ENCODE measurements at places on chromosomes 4 and X.

DNA sequence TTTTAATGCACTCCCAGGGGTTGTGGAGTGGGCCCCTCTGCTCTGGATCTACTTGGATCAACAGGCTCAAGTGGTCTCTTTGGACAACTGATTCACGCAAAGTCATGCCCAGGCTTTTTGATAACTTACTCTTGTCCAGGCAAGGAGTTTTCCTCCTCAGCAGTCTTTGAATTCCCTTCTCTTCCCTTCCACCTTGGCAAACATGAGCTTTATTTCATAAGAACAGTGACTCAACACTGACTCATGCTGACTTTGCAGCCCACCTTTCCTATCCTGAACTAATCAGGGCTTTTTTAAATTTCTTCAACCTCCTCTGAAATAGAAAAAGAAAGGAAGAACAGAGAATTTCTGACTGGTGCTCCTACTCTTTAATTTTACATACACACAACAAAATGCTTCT is 132.1 kb upstream of the LDB2 start:
- no peak for DNase-seq

DNA sequence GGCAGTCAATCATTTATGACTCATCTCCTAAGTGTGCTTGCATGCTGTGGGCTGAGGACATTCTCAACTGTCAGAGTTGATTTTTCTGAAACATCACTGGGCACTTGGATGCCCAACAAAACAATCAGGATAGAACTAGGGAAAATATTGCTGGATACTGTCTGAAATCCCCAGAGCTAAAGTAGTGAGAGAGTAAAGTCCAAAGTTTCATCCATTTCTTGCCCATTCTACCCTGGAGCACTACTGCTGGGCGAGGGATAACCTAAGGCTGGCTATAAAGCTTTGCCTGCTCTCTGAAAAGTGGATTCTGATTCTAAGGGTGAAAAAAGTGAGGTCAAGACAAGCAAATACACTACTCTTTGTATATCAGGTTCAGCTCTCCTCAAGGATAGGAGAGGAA is 279.6 kb upstream of the EDA2R start:
- DNase-seq, result no peak

- DNase-seq, result no peak
These were observed 20.4 kb downstream of the MECP2 start for GRCh38 chrX:154077101-154077500.

DNA sequence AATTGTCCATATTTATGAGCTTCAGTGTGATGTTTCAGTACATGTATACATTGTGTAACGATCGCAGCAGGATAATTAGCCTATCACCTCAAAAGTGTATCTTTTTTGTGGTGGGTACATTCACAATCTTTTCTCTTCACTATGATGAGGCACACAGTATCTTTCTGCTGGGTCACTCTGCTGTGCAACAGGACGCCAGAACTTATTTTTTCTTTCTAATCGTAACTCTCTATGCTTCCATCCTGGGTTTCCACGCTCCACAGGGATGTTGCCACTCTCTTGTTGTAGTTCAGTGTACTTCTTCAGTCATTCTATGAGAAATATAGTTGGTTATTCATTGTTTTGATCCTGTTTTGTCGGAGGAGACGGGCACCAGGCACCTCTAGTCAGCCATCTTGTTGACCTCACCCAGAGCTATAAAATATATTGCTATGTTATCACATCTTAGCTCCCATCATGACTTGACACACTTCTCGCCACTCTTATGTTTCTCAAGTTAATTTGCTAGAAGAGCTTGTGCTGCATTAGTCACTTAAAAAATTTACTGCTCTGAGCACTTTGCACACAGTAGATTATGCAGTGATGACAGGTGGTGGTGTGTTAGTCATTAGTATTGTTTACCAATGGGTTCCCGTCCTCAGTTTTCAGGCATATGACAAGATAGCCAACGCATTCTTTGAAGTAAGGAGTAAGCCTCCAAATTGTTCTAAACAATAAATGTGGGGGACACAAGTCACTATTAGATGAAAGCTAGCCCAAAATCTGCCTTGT is 1002.7 kb upstream of the PCDH7 start:
- DNase-seq, result no peak

GRCh38 chr4:73883306-73883705 is 14.1 kb downstream of the CXCL1 start:
- no peak for DNase-seq

DNA sequence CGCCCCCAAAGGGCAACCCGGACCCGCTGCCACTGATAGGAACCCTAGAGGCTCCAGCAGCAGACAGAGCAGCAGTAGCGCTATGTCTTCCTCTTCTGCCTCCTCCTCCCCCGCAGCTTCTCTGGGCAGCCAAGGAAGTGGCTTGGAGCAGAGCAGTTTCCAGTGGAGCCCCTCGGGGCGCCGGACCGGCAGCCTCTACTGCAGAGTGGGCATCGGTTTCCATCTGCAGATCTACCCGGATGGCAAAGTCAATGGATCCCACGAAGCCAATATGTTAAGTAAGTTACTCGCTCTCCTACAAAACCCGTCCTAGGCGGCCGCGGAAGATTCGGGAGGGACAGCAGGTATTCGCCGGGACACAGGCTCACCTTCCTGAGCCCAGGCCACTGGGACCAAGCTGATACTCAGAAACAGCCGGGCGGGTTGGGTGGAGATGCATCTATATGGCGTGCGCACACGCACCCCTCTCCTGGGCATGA is 477 bp downstream of the FGF5 start:
- DNase-seq, result no peak

GRCh38 chrX:120564925-120565324 is 4.2 kb upstream of the CUL4B start:
- DNase-seq, result no peak

- DNase-seq, result no peak
These were observed 22.0 kb downstream of the ATP5ME start for GRCh38 chr4:651884-652642.

GRCh38 chr4:145679520-145679919 is 426 bp upstream of the C4orf51 start:
- DNase-seq, result no peak

DNA sequence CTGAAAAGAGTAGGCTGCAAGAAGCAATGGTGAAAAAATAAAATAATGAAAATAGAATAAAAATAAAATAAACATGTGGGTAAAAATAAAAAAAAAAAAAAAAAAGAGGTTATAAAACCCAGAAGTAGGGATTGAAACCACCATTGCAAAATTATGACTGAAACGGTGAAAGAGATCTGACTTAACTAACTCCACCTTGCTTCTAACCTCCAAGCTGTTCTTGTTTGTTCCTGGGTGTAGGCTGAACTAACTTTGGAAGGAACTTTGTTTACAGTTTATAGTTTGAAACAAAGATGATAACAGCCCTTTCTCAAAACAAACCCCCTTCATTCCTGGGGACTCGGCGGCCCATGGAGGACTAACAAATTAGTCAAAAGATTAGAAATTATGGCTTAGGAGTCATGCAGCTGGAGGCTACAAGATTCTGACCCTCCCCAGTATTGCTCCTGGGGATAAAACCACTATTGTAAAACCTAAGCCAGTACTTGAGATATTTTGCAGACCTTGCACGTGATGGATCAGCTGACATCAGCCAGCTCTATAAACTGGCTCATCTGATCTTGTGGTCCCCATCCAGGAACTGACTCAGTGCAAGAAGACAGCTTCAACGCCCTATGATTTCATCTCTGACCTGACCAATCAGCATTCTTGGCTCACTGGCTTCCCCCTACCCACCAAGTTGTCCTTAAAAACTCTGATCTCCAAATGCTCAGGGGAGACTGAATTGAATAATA is 30.4 kb downstream of the DDX60L start:
- DNase-seq, result no peak

DNA sequence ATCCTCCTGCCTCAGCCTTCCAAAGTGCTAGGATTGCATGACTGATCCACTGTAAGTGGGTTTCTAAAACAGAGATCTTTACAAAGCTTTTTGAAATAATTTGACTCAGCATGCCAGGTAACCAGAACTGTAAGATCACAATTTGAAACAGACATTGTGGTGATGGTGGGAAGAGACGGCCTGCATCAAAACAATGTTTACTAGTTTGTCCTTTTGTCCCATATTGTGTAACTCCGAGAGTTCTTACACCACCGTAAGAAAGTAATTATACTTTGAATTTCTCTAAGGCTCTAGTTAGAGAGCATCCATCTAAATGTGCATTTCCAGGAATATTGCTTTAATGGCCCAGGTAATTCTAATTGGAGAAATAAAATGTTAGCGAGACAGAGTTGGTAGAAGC is 594 bp upstream of the ARHGAP24 start:
- DNase-seq, result no peak

DNA sequence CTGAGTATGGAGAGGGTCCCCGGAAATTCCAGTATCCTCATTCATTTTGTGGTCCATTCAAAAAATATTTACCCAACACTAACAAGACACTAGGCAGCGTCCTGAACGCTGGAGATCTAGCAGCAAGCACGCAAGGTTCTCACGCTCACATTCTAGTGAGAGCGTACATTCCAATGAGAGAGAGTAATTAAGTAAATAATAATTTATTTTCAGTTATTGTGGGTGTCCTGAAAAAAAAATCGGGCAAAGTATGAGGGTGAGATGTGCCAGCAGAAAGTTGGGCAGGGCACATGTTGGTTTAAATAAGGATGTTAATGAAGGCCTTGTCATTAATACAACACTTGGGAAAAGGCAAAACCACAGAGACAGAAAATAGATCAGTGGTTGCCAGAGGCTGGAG is 4.0 kb upstream of the TMEM156 start:
- DNase-seq, result no peak

- DNase-seq, result no peak
These were observed at the start of gene PRSS48 for GRCh38 chr4:151276787-151277562. TSS of gene PRSS48 (plus strand) at chr4:151277161. CDS start at chr4:151277173, 12 bp downstream.

DNA sequence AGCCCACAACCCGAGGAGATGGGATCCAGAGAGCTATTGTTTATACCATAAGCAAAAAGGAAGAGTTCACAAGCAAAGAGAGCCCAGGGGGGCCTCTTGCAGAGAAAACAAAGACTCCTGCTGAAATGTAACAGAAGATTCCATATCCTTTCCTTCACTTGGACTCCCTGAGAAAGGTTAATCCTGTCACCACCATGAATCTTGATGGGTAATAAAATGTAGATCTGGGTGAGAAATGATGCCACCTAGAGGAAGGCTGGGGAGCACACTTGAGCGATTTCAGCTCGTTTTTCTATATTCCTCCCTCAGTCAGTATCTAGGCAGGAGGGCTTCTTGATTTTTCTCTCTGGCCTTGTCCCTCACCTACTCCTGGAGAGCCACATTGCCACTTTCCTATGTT is 10.2 kb upstream of the KCNE5 start:
- no peak for DNase-seq

GRCh38 chr4:24806206-24806990 is 11.0 kb downstream of the SOD3 start:
- DNase-seq, result no peak

GRCh38 chrX:16589826-16590225 is 60.1 kb upstream of the S100G start:
- no peak for DNase-seq

DNA sequence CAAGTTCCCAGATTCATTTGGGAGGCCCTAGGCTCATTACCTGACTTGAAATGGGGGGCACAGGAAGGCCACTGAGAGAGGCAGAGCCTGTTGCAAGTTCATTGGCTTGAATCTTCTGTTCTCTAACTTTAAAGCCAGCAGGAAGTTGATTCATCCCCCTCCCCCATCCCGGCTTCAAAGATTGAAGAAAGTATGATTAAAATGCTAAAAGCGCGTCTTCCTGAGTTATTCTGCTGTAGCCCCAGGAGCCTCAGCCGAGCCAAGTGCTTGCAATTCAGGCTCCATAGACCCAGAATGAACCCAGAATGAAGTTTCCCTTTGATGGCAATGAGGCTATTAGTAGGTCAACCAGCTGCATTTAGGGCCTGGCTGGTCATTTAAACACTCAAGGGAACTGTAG is 14.7 kb downstream of the CHST7 start:
- DNase-seq, result no peak

DNA sequence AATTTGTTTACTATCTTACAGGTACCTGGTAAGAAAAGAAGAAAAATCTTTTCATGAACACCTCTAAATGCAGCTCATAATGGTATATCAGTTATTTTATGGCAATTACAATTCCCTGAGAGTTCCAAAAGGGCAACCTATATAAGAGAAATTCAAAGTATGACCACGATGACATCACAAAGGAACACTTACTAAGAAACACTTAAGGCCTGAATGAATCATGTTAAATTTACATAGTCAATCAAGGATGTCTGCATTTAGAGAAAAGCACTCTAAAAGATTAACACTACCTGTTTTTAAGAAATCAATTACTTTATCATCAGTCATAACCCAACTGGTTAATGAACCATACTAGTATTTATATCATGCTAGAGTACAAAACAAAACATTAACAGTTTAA is 63.9 kb downstream of the LCORL start:
- no peak for DNase-seq

DNA sequence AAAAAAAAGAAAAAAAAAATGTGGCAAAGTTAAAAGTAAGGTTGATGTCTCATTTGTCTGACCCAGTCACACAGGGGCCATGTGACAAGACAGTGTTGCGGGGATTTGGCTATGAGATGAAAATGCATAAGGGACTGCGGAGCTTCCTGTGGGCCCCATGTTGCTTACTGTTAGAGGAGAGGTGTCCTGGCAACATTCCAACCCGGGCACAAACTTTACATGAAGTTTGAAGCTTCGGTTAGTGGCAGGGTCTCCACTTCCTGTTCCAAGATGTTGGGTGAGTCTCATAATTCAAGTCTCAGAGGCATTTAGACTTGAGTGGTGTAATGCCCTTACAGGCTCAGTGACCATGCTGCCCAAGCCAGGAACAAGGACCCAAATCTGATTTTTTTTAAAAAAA is 111.3 kb downstream of the MAML3 start:
- DNase-seq, result no peak

GRCh38 chr4:67106861-67107460 is 438.3 kb downstream of the CENPC start:
- no peak for DNase-seq

- DNase-seq, result no peak
These were observed 45.3 kb downstream of the TSC22D3 start for GRCh38 chrX:107730298-107730655.

GRCh38 chr4:184457535-184458249 is 16.7 kb downstream of the IRF2 start:
- DNase-seq, result peak; percentile 62

DNA sequence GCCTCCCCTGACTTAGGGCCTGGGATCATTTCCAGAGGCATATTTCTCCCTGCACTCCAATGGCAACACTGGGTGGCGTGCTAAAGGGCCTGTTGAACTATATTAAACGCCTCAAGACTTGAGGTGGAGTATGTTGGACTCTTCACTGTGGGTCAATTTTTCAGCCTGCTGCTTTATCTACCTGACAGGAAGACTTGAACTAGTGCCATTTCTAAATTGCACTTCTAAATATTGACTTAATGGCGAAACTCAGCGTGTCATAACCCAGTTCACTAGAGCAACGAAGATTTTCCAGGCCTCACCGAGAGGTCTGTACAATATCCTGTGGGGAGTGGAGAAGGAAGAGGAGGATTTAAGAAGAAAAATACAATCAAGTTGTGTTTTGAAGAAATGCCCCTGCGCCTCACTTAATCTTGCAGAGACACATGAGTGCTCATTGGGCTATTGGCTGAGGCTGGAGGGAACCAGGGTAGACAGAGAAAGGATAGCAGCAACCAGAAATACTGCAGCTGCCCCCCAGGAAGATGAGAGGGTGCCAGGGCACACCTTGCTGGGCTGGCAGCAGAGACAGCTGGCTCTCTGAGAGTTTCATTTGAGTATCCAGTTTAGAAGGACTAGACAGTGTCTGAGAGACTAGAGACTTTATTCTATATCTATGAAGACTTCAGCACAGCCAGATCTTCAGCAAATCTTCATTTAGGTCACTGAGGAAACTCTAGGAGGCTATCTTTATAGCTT is 67.4 kb downstream of the ENPP6 start:
- DNase-seq, result no peak

GRCh38 chr4:179671609-179672008 is 2229.4 kb upstream of the AGA start:
- DNase-seq, result no peak

GRCh38 chr4:159497936-159498335 is 395.1 kb downstream of the RAPGEF2 start:
- no peak for DNase-seq
